ENCODE measurements at places on chromosomes 1 and 21.
A peak's percentile ranks its signal among the peaks of the same experiment; 100 is the strongest.

DNA sequence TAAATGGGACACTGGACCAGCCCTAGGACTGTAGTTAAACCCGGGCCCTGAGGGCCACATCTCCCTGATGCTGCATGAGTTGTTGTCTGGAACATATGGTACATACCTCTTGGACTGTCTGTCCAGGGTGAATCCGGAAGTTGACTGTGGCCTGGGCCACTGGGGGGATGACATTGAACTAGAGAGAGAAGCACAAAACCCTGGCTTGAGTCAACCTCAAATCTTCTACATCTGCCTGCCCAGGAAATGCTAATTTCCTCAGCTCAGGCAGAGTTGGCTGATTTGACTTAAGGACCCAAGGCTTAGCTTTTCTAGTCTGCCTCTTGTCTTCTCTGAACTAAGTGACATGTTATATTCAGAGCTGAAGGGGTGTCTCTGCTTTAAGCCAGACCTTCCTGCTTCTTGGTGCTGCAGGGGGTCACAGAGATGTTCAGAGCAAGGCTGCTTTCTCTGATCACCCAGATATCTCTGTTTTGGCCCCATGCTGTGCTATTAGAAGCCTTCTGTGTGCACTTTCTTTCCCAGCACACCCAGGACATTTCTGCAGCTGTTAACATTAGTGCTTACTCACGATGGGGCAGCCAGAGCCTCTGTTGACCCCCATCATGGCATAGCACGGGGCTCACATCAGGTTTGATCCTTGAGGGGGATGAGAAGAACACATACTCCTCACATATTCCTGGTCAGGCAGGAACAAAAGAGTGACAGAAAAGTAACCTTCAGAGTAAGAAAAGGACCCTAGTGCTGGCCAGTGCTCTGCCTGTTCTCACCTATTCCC, 9.6 kb downstream of the PM20D1 start:
- DNase-seq = no peak

DNA sequence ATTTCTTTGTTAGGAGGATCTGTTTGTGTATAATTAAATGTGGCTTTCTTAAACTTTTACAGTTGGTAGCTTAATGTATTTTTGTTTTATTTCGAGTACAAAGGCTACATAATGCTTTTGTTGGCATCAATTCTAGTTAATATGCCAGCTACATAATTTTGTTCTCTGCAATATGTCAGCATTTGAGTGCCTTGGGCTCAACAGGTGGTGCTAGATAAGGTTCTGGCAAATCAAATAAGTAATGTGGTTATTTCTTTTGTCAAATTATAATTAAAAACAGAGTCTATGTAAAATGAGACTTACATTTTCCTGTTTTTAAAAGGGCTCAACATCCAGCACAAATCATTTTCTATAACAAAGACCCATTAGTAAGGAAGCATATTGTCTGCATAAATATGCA, 410.6 kb upstream of the NR5A2 start:
- no peak for DNase-seq

GRCh38 chr1:86259390-86259789, 102.8 kb upstream of the COL24A1 start:
- DNase-seq = no peak

- DNase-seq = peak; percentile 73
Observed at GRCh38 chr1:245154429-245155271, at the start of gene KIF26B. KIF26B (plus strand) TSS chr1:245154985; CDS start chr1:245155425, 440 bp downstream.

DNA sequence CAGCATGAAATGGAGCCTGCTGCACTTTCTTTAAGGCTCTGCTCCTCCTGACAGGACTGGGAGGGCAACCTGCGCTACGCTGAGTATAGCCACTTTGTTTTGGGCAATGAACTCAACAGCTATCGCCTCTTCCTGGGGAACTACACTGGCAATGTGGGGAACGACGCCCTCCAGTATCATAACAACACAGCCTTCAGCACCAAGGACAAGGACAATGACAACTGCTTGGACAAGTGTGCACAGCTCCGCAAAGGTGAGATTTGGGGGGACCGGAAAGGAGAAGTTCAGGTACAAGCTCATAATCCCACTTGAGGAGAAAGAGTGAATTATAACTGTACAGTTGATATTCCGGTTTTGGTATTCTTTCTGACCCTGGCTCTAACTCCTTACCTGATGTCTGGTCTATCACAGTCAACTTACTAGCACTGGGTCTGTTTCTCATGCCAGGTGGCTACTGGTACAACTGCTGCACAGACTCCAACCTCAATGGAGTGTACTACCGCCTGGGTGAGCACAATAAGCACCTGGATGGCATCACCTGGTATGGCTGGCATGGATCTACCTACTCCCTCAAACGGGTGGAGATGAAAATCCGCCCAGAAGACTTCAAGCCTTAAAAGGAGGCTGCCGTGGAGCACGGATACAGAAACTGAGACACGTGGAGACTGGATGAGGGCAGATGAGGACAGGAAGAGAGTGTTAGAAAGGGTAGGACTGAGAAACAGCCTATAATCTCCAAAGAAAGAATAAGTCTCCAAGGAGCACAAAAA, 5.4 kb downstream of the ANGPTL7 start:
- DNase-seq = no peak

DNA sequence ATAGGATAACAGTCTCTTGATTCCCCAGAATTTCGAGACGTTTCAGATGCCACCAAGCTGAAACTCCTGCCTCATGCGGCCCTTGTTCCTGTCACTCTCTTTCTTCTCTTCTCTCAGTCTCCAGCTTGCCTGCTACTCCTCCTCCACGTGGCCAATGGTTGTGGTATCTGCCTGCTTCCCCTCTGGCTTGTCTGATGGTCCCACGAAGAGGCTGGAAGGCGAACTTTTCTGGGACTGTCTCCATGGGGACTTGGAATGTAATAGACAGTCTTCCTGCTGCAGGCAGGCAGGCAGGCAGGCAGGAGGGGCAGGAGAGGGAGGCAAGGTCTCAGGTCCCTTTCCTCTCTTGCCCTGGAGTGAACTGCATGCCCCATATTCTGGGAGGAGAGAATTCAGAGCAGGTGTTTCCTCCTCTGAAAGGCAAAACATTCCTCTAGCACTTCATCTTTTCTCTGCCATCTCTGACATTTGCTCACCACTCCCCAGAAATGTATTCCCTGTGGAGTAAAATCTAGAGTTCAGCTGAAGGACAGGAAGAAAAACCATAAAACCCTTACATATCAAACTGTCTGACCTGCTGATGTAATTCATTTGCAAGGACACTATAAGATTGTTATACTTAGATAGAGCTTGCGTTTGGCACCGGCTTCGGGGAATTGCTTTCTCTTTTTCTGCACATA, 64.1 kb upstream of the GNG12 start:
- DNase-seq = no peak

- no peak for DNase-seq
Observed at GRCh38 chr1:219518168-219518906, 94.6 kb downstream of the ZC3H11B start.

GRCh38 chr1:111747282-111747734, 8.1 kb upstream of the INKA2 start:
- DNase-seq = no peak

GRCh38 chr1:58823481-58824010, 39.7 kb upstream of the JUN start:
- no peak for DNase-seq

GRCh38 chr21:43864962-43865539, at the start of gene AGPAT3:
AGPAT3 (plus strand) TSS chr21:43865223; CDS start chr21:43959682, 94,459 bp downstream.
- DNase-seq = no peak

GRCh38 chr1:60153961-60154360, 80.4 kb upstream of the C1orf87 start:
- DNase-seq = peak; percentile 48

GRCh38 chr1:3785045-3785444, 11.3 kb downstream of the LRRC47 start:
- no peak for DNase-seq

DNA sequence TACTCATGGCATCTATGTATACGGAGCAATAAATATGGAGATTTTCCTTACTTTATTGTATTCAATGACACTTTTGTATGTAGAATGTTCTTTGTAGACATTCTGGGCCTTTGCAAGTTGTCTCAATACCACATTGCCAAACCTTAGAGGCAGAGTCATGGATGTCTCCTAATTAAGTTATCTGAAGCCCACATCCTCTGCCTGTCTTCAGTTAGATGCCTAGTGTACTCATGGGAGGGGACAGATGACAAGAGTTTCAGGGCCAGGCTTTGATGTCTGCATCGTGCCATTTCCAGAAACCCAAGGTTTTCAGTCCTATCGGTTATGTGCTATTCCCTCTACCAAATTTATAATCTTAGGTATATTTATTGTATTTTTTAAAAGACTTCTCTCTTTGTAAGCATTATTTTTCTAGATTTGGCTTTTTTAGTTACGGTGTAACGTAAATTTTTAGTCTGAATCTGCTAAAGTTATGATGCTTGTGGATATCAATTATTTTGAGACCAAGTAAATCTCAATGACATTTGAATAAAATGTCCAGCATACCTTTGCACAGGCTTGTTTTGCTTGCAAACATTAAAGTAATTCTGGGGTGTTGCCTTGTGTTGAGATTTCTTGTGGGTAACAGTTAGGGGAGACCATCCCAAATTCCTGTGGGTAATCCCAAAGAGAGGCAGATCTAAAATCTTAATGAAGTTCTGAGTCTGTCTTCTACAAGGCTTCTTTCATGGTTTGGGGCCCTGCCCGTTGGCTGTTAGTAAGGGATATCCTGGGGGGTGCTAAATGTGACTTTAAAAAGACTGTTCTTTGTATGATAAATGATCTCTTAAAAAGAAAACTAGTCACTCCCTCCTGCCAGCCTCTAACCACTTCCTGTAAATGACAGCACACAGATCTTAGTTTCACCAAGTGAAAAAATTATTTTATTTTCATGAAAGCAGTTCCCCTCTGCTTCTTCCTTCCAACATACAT, 8.0 kb upstream of the MACF1 start:
- peak; percentile 58 for DNase-seq

DNA sequence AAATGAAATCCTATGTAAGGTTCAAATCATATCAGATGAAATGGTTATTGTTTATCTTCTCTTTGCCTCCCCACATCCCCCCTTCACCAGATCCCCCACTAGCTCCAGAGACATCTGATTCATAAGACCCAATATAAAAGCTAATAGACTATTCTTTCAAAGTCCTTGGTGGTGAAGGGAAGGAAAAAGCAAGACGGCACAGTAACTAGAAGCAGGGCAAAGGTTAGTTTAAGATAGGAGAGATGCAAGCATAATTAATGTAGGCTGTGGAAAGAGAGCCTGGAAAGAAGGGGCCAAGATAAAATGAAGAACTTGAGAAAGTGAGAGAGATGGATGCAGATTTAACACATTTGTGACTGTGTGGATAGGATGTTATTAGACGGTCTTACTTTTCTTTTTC, 33.8 kb downstream of the BTG3 start:
- no peak for DNase-seq

GRCh38 chr1:185843986-185844385, 109.8 kb downstream of the HMCN1 start:
- no peak for DNase-seq

DNA sequence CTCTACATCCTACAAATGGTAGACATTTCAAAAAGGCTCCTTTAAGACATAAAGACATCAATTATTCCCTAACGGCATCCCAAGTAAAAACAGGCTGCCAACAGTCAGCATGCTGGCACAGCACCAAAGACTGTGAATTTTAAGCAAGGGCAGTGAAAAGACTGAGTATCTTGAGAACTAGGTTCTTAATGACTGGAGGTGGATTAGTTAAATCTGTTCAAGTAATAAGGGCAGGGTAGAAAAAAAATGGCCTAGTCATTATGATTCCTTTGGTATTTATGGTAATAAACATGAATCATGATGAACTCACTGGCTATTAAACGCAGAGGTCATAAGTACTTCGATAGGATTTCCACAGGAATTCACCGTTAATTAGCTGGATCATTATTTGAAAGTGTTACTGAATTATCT, 75.2 kb downstream of the KIFAP3 start:
- DNase-seq = peak; percentile 57

DNA sequence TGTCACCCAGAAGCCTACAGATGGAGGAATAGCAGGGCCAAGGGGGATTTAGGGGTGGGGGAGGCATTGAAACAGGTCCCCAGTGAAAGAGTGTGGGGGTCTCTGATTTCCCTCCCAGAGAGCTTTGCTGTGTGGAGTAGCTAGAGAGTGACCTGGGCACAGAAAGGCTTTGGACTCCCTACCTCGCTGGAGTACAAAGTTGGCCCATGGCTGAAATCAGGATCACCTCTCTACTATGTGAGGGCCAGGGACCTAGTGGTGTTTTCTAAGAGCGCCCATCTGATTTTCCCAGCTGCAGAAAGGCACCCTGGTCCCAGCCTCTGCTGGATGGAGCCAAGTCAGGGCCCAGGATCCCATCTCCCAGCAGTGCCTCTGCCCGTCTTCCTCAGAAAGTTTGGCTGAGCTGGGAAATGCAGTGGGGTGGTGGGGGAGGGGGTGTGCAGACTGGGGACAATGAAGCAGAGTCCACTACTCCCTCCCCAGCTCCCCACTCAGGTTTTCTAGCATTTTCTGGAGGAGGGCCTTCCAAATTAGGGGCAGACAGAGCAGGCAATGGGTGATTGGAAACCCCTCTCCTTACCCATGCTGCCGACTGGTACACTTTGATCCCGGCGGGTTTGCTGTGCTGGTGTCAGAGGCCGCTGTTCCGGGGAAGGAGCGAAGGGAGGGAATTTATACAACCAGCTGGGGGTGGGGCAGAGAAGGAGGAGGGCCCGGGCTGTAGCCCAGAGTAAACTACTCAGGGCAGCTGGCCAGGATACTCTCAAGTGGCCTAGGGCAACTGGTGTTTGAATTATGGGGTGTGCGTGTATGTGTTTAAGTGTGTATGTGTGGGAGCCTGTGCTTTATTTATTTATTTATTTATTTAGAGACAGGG, at the start of gene SELENBP1:
Gene SELENBP1 (minus strand): TSS at position 648 of the 877 bp plus-strand sequence. CDS start 64 bp downstream, at position 584.
- peak; percentile 83 for DNase-seq

Measured in left hindlimb (tissue), 1 donor.